ENCODE measurements at places on chromosomes 6 and 20.

GRCh38 chr20:57513199-57513598 lies 11.7 kb downstream of the CTCFL start:
- DNase-seq: no peak

- DNase-seq: no peak
Measured at GRCh38 chr6:157773248-157773773, 49.7 kb upstream of the SNX9 start.

DNA sequence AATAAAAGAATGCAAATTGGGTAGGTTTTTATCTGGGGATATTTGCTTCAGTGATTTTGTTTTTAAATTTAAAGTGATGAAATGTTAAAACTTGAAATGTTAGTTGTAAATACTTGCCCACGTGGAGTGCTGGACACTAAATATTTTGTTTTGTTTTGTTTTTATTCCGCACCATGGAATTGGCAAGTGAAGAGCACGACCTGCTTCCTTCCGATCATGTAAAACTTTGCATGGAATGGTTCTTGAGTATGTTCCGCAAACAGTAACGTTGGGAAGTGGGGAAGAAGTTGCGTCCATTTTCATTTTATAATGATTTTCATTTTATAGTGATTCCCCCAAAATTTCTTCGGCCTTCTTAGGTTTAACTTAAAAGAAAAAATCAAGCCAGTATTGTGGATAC lies 765 bp downstream of the IRAK1BP1 start:
- no peak for DNase-seq

DNA sequence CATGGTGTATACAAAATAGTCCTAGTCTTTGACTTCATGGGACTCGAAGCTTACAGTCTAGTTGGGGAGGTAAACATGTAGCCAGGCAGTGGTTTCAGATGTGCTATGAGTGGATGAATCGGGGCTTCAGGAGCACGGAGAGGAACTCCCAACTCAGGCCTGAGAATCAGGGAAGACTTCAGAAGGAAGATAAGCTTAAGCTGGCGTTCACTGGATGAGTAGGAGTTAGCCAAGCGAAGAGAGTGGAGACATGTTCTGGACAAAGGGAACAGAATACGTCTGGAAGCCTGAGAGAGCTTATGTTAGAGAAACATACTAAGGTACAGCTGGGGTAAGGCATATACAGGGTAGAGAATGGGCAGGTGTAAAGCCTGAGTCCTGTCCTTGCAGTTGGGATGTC lies 8.8 kb downstream of the CARMIL1 start:
- DNase-seq: no peak

DNA sequence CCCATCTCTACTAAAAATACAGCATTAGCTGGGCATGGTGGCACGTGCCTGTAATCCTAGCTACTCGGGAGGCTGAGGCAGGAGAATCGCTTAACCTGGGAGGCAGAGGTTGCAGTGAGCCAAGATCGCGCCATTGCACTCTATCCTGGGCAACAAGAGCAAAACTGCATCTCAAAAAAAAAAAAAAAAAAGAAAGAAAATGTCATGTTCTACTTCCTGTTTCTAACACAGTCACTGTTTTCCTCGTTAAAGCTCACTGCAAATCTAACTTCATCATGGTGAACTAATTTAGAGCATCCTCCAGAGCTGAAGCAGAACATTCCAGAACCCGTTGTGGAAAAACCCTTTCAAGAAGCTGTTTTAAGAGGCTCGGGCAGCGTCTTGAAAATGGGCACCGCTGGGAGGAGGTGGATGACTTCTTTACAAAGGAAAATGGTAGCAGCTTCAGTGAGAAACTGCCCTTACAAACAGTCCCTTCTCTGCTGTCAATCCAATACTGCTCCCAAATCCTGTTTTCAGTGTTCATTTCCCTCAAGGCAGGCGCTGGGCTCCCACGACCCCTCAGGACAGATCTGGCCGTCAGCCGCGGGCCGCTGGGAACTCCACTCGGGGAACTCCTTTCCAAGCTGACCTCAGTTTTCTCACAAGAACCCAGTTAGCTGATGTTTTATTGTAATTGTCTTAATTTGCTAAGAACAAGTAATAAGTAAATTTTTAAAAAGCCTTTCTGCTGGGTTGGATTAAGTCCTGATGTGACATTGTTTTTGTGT lies 12.5 kb downstream of the CTSZ start:
- DNase-seq: no peak

DNA sequence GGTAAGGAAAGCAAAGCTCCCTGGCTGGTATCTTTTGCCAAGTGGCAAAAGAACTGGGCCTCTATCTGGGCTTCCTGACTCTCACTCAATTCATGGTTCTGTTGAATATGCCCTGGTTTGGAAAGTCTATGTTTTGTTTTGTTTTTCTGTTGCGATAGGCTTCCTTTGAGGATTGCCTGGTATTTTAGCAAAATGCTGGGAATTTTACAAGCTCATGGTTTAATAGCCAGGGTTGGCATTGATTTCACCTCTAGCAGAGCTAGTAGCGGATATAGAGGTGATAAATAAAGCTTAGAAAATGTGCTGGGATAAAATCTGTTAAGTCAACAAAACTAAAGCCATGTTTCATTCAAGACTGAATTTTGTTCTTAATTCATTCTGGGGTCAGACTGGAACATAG lies 109.9 kb downstream of the RNF144B start:
- DNase-seq: no peak

DNA sequence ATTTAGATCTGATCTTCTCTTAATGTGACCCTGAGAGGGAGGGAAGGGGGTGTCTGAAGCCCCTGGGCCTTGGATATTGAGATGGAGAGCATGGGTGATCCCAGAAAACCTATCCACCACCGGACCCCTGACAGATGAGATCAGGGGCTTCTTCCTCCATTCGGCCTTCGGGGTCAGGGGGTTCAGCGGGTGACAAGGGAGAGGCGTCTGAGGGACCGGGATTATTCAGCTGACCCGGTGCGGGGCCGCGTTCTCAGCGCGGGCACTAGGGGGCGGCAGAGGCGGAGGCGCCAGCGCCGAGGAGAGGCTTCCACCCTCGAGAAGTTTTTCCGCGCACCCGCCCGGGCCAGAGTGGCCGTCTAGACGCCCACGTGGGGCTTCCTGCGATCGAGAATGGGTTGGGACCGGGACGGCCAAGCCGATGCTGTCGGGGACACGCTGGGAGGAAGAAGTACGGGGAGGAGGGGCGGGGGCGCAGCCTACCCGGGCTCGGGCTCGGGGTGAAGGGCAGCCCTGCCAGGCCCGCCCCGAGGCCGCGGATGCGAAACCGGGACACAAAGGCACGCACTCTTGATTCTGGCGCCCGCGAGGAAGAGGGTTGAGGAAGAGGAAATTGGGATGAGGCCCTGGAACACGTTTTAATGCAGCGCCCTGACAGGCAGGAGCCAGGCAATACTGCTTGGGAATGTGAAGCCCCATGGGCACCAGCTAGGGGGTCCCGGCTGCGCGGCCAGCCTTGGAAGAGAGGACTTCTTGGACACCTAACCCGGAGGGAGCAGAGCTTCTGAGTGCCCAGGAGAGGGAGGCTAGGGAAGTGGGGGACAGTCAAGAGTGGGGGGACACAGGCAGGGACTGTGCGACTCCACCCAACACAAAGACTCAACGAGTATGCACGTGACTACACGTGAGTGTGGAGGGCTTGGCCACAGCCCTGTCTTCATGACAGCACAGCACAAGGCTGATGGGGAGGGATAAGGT lies 30.6 kb downstream of the COL11A2 start:
- DNase-seq: peak; percentile 88

- DNase-seq: peak; percentile 65
Measured at GRCh38 chr20:25055711-25056495, 2.0 kb downstream of the ACSS1 start.

DNA sequence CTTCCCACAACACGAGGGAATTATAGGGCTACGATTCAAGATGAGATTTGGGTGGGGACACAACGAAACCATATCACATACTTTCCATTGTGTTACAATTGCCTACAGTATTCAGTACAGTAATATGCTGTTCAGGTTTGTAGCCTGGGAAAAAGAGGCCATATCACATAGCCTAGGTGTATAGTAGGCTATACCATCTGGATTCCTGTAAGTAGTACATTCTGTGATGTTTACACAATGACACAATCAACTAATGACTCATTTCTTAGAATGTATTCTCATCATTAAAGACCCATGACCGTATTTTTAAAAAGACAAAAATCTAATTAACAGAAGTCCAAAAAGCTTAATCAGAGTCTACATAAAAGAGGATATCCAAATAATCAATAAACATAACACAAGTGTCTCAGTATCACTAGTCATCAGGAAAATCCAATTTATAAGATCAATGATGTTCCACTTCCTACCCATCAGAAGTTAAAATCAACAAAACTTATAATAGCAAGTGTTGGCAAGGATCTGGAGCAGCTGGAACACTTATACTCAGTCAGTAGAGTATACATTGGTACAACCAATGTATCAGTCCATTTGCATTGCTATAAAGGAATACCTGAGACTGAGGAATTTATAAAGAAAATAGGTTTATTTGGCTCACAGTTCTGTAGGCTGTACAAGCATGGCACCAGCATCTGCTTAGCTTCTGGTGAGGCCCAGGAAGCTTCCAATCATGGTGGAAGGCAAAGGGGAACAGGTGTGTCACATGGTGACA lies 215.9 kb downstream of the CLVS2 start:
- no peak for DNase-seq

GRCh38 chr6:50818673-50819072 lies at the start of gene TFAP2B:
TSS of gene TFAP2B (plus strand) at chr6:50818871. CDS start at chr6:50818892, 21 bp downstream.
- DNase-seq: no peak

DNA sequence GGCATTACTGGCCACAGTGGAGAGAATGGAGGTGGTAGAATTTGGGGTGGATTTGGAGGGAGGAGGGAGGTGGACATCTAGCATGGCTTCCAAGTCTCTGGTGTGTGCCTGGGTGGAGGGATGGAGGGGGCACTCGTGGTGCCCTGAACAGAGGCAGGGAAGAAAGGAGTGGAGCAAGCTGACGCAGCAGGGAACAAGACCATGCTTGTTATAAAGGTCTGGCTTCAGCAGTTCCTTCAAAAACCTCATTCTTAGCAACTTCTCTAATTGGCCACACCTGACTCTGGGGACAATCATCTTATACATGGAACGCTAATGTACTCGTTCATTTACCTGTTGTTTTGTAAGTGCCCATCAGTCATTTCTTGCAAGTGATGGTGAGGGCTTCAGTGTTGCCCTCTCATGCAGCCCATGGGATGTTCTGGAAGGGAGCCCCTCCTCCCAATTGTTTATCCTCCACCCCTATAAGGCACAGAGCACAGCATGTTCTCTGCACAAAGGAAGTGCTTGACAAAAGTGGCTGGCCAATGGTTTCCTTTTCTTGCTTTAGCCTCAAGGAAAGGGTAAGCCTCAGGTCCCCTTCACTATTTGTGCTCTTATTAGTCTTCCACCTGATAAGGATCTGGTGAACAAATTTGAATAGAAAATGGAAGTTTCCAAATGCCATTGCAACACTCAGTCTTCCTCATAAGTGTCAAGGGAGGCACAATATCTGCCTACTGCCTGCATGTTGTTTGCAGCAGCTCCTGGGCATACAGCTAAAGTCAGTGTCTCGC lies 39.3 kb downstream of the GFOD1 start:
- peak; percentile 66 for DNase-seq

GRCh38 chr6:34096814-34097213 lies 49.1 kb downstream of the GRM4 start:
- DNase-seq: no peak

DNA sequence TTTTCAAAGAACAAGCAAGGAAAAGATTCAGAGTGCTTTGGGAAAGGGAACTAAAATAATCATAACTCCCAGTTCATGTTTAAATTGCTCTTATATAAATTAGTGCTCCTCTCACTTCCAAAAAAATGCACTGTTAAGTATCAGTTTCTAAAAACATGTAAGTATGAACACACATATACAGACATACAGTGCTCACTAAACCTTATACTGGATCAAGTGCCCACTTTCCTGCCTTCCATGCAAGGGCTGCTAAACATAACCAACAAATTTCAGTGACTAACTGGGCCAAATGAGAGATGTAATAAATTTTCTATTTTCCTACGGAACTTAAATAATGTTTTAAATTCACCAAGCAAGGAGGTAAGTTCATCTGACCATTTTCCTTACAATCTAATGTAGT lies 6.4 kb downstream of the TFAP2A start:
- DNase-seq: no peak

DNA sequence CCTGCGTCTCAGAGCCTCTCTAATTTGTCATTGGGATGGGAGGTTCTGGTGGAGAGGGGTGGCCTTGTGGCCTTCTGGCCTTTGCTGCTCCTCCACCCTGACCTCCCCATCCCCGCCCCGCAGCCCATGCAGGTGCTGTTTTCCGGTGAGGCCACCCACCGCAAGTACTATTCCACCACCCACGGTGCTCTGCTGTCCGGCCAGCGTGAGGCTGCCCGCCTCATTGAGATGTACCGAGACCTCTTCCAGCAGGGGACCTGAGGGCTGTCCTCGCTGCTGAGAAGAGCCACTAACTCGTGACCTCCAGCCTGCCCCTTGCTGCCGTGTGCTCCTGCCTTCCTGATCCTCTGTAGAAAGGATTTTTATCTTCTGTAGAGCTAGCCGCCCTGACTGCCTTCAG lies 171.8 kb upstream of the RNF24 start:
- DNase-seq: no peak

GRCh38 chr6:7106752-7107577 lies 796 bp upstream of the RREB1 start:
- DNase-seq: no peak

GRCh38 chr6:139415365-139415764 lies 40.9 kb upstream of the CITED2 start:
- DNase-seq: no peak

DNA sequence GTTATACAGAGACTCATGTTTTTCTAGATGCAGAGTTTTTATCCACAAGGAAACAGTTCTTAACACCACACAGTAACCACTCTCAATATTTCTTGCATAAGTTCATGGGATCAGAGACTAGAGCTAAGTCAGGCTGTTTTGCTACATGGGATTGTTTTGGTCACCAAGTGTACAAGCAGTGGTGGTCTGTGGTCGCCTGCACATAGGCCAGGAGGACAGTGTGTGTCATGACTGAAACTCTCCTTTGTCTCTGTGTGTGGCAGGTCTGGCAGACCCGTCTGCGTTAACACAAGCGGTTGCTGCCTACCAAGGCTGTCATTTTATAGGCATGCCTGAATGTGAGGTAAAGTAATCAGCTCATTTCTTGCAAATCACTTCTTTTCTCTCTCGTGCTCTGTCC lies 18.9 kb downstream of the WRNIP1 start:
- no peak for DNase-seq

DNA sequence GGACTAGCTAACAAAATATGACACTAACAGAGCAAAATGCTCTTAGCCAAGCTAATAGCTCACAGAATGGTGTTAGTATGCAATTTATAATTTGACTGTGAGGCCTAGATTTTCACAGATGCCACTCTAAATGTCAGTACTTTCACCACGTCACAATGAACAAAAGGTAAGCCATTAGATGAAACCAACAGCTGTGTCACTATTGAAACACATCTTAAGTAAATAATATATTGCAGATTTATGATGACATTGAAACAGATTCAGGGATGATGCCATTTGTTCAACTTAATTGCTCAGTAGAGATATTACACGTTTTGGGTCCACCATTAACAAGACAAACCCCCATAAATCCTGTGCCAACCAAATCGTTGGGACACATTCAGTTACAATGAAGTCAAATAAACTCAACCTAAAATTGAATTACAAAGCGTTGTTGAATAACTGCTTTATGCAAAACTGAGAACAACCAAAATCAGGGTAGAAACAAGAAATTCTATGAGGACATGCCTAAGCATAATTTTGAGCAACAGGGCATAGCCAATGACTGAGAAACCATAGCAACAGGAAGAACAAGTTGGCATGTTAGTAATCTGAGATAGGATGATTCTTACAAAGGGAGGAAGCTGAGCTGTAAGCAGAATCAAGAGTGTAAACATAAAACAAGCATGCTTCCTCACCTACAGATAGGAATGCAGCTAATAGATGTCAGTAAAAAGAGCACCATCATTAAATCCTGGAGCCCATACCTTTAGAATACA lies 85.6 kb upstream of the KHDRBS2 start:
- DNase-seq: no peak

Measured in coronary artery (tissue), 2 donors.